ENCODE measurements at places on chromosomes 2 and 18.

DNA sequence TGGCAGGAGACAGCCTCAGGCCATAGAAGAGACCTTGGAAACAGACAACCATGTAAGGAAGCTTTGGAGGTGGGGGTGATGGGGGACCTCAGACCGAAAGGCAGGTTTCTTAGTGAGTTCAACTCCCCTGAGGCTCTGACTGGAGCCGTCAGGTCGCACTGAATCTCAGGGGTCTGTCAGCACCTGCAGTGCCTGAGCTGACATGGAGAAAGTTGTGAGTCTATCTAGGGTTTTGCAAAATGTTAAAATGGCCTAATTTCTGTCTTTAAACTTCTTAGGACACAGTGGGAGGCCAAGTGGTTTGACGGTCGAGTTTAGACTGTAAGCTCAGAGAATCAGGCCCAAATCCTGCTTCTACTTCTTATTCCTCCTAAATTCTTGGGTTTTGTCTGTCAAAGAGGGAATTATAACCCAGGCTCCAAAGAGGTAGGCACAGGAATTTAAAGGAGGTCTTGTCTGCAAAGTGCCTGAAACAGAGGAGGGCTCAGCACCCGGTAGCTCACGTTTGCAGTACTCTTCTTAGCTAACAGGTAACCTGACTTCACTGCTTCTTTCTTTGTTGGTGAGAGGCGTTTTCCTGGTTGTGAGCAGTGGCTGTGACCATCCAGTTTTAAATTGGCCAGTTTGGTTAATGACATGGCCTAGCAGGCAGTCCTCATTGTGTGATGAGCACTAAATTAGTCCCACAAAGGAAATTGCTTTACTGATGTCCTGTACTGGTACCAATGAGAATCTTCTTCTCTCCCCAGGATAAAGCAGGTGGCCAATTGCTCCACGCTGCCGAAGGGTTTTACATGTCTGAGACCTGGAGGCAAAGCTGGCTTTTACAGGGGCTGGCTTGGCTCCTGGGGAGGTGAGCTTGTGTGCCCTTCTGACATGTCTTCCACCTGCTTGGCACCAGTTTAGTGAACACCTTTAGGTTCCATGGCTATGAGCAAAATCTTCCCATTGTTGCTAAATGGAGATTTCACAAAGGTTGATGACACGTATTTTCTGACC lies 95.7 kb downstream of the MYCN start:
- DNase-seq = no peak

DNA sequence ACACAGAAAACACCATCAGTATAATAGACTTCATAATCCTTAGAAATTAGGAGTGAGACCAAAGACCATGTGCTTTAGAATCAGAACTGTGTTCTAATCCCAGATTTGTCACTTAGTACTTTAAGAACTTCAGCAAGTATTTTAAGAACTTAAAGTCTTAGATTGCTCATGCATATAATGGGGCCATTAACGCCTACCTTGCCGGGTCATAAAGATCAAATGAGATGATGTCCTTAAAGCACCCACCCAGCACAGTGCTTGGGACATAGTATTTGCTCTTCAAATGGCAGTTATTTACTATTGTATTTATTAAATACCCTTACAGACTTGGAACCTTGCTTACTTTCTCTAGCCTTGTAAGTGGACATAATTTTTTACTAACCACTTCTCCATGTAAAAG lies 156.1 kb downstream of the GREB1L start:
- DNase-seq = no peak

GRCh38 chr2:23698721-23699579 lies 228.0 kb downstream of the ATAD2B start:
- DNase-seq = no peak

DNA sequence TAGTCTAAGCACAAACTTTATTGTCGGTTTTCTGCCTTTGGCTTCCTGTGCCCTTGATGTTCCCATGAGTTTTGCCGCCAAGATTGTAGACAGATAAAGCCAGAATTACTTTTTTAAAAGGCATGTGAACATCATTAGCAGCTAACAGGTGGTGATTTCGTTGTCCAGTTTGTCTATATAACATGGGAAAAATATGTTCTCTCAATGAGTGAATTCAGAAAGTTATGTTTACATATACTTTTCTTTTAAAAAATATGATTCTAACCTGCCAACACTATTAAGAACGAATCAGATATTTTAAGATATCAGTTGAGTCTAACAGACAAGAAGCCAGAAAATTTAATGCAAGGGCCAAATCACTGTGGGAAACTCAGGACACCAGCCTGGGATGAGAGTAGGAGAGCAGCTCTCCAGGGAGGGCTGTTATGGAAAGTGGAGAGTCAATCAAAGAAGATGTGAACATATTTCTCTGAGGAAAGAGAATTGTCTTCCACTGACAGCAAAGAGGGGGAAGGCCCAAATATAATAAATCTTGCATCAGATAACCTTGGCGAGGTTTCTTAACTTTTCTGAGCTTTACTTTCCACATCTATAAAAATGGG lies 311.3 kb downstream of the ARHGAP15 start:
- DNase-seq = no peak

GRCh38 chr2:232896720-232897597 lies 26.9 kb downstream of the SNORC start:
- no peak for DNase-seq

DNA sequence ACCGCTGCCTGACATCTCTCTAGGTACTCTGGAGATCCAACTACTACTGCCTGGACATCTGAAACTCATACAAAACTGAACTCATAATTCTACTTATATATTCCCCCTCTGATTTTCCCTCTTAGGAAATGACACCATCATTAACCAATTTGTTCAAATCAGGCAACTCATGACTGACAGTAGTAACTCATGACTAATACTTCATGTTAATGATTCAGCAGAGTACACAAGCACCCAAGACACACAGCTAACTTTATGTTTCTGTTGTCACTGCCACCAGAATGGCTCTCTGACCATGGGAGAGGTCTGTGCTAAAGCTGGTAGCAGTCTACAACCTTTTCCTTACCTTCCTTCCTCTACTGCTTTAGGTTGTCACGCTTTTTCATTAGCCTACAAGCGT lies 91.1 kb downstream of the ITSN2 start:
- no peak for DNase-seq

GRCh38 chr2:32357318-32358110 lies 691 bp downstream of the BIRC6 start:
- DNase-seq = no peak

- no peak for DNase-seq
Observed at GRCh38 chr2:161139098-161139987, 20.9 kb upstream of the TANK start.
